ENCODE measurements at places on chromosomes 2 and 18. TPM values are rescaled to one million over a fixed set of nuclear protein-coding genes. Genes with fewer than 3 reads are reported as not detected.

GRCh38 chr2:177143444-177143843 is 69.2 kb upstream of the HNRNPA3 start:
- H3K27ac ChIP-seq = no peak overlapping the region
- no peak for DNase-seq
- H3K36me3 ChIP-seq = no peaks in the 10 kb centered on the region
- no peak overlapping the region for H3K4me3 ChIP-seq
- H3K4me1 ChIP-seq = peaks cover 8% of the 10 kb centered on the region
- H3K27me3 ChIP-seq = peaks cover 12% of the 10 kb centered on the region

The FAM228A gene
- total RNA-seq = 1.7 TPM

DNA sequence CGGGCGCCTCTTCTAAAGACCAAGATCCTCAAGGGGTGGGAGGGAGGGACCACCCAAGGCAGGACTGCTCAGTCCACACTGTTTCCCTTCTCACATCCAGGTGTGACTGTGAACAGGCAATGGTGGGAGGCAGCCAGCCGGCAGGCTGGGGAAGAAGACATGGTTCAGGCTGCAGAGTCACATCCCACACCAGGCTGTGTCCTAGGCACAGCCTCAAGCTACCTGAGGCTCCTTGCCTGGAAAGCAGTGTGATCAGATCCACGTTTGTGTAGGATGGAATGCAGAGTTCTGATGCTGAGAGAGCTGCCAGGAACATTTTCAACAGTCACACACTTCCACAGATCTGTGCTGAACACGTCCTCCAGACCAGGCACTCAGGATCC is 16.4 kb downstream of the SLC66A2 start:
- H3K4me3 ChIP-seq = no peak overlapping the region
- peak overlapping the region; percentile 33 for H3K27ac ChIP-seq
- H3K4me1 ChIP-seq = peaks cover 11% of the 10 kb centered on the region
- no peak for DNase-seq

DNA sequence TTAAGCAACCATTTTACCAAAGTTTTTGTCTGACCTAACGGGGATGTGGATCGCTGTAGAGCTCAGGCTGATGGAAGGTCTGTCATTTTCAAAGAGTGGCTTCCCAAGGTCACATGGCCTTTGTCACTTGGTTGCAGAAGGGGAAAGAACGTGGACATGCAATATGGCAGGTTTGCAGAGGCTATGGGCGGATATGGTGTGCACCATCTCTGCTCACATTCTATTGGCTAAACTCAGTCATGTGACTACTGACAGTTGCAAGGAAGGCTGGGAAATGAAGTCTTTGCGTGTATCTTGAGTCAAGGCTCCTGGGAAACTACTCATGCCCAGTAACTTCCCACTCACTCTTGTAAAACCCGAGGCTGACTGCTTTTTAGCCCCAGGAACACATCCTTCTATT is 96.8 kb downstream of the ST6GAL2 start:
- no peaks in the 10 kb centered on the region for H3K36me3 ChIP-seq
- H3K27ac ChIP-seq = no peak overlapping the region
- H3K27me3 ChIP-seq = no peaks in the 10 kb centered on the region
- no peak overlapping the region for H3K4me3 ChIP-seq
- no peaks in the 10 kb centered on the region for H3K4me1 ChIP-seq

GRCh38 chr2:226558418-226558817 is 241.2 kb downstream of the IRS1 start:
- no peak overlapping the region for H3K4me3 ChIP-seq
- H3K27ac ChIP-seq = peak overlapping the region; percentile 83
- peaks cover 41% of the 10 kb centered on the region for H3K4me1 ChIP-seq
- H3K36me3 ChIP-seq = no peaks in the 10 kb centered on the region
- H3K27me3 ChIP-seq = no peaks in the 10 kb centered on the region

DNA sequence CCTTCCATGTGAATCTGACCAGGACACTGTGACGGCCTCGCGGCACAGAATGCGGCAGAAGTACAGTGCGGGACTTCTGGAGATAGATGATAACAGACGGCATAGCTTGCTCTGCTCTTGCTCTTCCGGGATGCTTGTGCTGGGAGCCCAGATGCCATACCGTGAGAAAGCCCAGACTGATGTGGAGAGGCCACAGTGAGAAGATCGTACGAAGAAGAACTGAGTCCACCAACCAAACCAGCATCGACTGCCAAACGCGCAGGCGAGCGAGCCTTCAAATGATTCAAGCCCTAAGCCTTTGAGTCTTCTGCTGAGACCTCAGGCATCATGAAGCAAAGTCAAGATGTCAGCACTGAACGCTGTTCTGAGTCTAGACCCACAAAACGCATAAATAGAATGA is 33.7 kb downstream of the DTNB start:
- H3K36me3 ChIP-seq = no peaks in the 10 kb centered on the region
- no peak for DNase-seq
- H3K4me1 ChIP-seq = no peaks in the 10 kb centered on the region
- no peak overlapping the region for H3K4me3 ChIP-seq

All from cardiac muscle cell (in vitro differentiated cells and primary cell).